ENCODE measurements at places on chromosomes 1 and 21.

GRCh38 chr1:228781161-228781808 lies 46.0 kb downstream of the RHOU start:
- no peak for DNase-seq

GRCh38 chr1:158689110-158689509 lies 2.6 kb upstream of the SPTA1 start:
- no peak for DNase-seq

- no peak for DNase-seq
Measured at GRCh38 chr1:81472387-81472786, 328.3 kb upstream of the ADGRL2 start.

- DNase-seq = no peak
Measured at GRCh38 chr1:247156787-247157232, 15.0 kb downstream of the ZNF124 start.

DNA sequence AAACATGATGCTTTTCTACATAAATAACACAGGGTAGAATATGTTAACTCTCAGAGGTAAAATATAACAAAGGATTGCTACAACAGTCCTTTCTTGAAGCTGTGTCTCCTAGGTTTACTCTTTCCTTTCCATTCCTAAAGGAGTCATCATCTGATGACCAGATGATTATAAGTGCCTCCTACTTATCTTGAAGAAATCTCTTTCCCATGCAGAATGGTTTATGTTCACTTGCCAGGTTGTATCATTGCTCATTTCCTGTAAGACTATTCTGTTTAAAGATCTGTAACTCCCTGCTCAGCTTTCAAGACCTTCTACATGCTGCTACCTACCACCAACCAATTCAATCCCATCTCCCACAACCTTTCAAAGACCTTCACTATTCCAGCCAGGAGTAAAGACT lies 51.5 kb upstream of the PTCH2 start:
- no peak for DNase-seq

Measured in anterior cingulate cortex (tissue), 58 donors.